ENCODE measurements at places on chromosomes 12 and 14. TPM values are rescaled to one million over a fixed set of nuclear protein-coding genes. Genes with fewer than 3 reads are reported as not detected.
A peak's percentile ranks its signal among the peaks of the same experiment; 100 is the strongest.

GRCh38 chr12:122955156-122955555 lies 11.1 kb downstream of the ABCB9 start:
- no peaks in the 10 kb centered on the region for H3K4me1 ChIP-seq
- H3K36me3 ChIP-seq, result peaks cover 17% of the 10 kb centered on the region
- DNase-seq, result no peak
- no peak overlapping the region for H3K4me3 ChIP-seq

GRCh38 chr12:120397824-120398540 lies 29.0 kb upstream of the MSI1 start:
- no peak overlapping the region for H3K27ac ChIP-seq
- H3K27me3 ChIP-seq, result no peaks in the 10 kb centered on the region
- H3K4me3 ChIP-seq, result no peak overlapping the region
- DNase-seq, result no peak
- H3K4me1 ChIP-seq, result no peaks in the 10 kb centered on the region
- no peaks in the 10 kb centered on the region for H3K36me3 ChIP-seq

GRCh38 chr14:104942586-104942985 lies 17.9 kb downstream of the PLD4 start:
- no peaks in the 10 kb centered on the region for H3K36me3 ChIP-seq
- no peak overlapping the region for H3K4me3 ChIP-seq

- no peak for DNase-seq
- H3K27ac ChIP-seq, result no peak overlapping the region
- no peaks in the 10 kb centered on the region for H3K27me3 ChIP-seq
- no peaks in the 10 kb centered on the region for H3K4me1 ChIP-seq
- no peaks in the 10 kb centered on the region for H3K36me3 ChIP-seq
These were observed 95.1 kb upstream of the NRXN3 start for GRCh38 chr14:78075033-78075432.

DNA sequence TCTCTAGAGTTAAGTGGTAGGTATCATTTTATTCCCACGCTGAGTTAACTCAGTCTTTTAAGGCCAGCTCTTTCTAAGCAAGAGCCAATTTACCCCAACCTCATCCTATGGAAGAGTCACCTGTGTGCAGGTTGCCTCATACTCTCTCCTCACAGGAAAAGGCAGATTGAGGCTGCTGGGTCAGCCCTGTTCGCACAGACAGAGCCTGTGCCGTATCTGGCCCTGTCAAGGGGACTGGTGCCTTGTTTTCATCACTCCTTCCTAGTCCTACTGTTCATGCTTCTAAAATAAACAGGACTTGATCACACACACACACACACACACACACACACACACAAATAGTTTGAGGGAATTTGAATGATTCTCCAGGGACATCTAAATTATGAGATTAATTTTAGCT lies 285.0 kb downstream of the SLC6A15 start:
- H3K27me3 ChIP-seq, result no peaks in the 10 kb centered on the region
- H3K36me3 ChIP-seq, result no peaks in the 10 kb centered on the region
- no peak overlapping the region for H3K27ac ChIP-seq
- no peak for DNase-seq
- no peak overlapping the region for H3K4me3 ChIP-seq

GRCh38 chr14:52175982-52176502 lies 91.5 kb upstream of the PTGDR start:
- H3K27me3 ChIP-seq, result no peaks in the 10 kb centered on the region
- H3K4me1 ChIP-seq, result no peaks in the 10 kb centered on the region
- H3K36me3 ChIP-seq, result no peaks in the 10 kb centered on the region
- no peak overlapping the region for H3K27ac ChIP-seq
- DNase-seq, result no peak

The CCER1 gene
- total RNA-seq, result not detected

DNA sequence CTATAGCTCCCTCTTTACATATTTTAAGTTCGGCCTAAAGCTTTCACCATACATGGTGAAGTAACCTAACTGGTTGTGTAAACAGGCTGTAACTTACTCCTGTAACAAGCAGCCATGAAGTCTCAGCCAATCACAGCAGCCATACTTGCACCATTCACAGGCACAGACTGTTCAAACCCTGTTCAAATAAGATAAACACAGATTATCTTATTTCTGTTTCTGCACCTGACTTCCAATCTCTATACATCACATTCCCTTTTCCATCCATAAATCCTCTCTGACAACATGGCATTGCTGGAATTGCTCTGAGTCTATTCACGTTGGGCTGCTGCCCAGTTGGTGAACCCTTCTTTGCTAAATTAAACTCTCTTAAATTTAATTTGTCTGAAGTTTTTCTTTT lies 34.5 kb upstream of the ARID2 start:
- no peak overlapping the region for H3K27ac ChIP-seq
- H3K27me3 ChIP-seq, result no peaks in the 10 kb centered on the region
- H3K4me1 ChIP-seq, result no peaks in the 10 kb centered on the region
- no peaks in the 10 kb centered on the region for H3K36me3 ChIP-seq
- no peak for DNase-seq

DNA sequence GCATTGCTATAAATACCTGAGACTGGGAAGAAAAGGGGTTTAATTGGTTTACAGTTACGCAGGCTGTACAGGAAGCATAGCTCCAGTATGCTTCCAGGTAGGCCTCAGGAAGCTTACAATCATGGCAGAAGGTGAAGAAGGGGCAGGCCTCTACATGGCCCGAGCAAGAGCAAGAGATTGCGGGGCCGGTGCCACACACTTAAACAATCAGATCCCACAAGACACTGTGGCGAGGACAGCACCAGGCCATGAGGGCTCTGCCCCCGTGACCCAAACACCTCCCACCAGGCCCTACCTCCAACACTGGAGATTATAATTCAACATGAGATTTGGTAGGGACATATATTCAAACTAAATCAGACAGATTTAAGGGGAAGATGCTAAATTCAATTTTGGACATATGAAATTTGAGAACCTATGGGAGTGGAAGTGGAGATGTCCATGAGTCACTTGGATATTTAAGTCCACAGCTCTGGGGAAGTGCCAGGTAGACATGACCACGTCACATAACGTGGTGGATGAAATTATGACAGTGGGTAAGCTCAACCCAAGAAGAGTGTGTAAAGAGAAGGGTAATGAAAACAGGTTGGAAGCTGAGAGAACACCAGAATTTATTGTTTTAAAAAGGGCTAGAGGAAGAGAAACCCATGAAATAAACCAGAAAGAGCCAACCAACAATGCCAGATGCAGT lies 1.5 kb upstream of the LTA4H start:
- H3K4me3 ChIP-seq, result no peak overlapping the region
- peaks cover 26% of the 10 kb centered on the region for H3K4me1 ChIP-seq
- no peak overlapping the region for H3K27ac ChIP-seq
- H3K36me3 ChIP-seq, result no peaks in the 10 kb centered on the region
- DNase-seq, result no peak
- H3K27me3 ChIP-seq, result no peaks in the 10 kb centered on the region

The FBXW8 gene
- 7.0 TPM for total RNA-seq

The BICDL1 gene
- total RNA-seq, result 2.1 TPM

- no peaks in the 10 kb centered on the region for H3K4me1 ChIP-seq
- DNase-seq, result no peak
- no peak overlapping the region for H3K27ac ChIP-seq
- no peaks in the 10 kb centered on the region for H3K36me3 ChIP-seq
These were observed 299.8 kb upstream of the PRKD1 start for GRCh38 chr14:30227436-30227835.

DNA sequence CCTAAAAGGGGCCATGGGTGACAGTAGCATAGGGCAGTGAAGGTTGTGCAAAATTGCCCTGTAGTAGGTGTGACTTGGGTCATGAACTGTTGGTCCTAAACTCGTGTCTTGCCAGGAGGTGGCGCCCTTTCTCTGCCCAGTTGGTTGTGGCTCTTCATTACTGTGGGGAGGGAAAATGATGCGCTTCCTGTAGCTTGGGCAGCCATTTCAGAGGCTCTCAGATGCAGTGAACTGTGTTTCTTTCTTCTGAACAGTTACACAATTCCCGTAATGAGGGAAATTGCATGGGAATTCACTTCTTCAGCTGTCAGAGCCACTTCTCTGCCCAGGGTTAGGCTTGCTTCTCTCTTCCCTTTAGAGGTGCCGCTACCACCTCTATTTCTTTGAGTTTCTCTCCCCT lies 148.1 kb upstream of the NRXN3 start:
- no peak overlapping the region for H3K27ac ChIP-seq
- no peak overlapping the region for H3K4me3 ChIP-seq
- H3K27me3 ChIP-seq, result no peaks in the 10 kb centered on the region
- no peaks in the 10 kb centered on the region for H3K4me1 ChIP-seq
- no peaks in the 10 kb centered on the region for H3K36me3 ChIP-seq
- peak; percentile 36 for DNase-seq

- H3K27ac ChIP-seq, result no peak overlapping the region
- H3K27me3 ChIP-seq, result no peaks in the 10 kb centered on the region
- peak; percentile 7 for DNase-seq
These were observed 17.7 kb downstream of the FAM222A start for GRCh38 chr12:109731231-109731731.

The KHNYN gene
- 33.2 TPM for total RNA-seq

The CEBPE gene
- not detected for total RNA-seq

The NUAK1 gene
- 43.8 TPM for total RNA-seq

DNA sequence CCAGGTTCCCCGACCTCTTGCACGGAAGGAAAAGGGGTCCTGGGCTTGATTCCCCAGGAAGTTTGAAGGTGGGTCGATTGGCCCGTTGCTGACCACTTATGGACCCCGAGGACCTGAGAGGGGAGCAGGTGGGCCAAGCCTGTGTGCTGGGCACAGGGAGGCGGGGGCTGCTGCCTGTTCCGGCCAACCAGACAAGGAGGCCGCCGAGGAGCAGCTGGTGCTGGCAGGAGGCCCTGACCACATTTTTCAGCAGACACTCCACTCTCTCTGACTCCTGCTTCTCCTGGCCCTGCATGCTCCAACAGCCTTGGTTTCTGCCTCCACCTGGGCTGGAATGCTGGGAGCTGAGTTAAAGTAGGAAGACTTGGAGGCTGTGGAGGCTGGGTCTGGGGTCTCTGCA lies 42.8 kb downstream of the NOS1 start:
- no peaks in the 10 kb centered on the region for H3K27me3 ChIP-seq
- H3K27ac ChIP-seq, result no peak overlapping the region
- no peaks in the 10 kb centered on the region for H3K36me3 ChIP-seq

DNA sequence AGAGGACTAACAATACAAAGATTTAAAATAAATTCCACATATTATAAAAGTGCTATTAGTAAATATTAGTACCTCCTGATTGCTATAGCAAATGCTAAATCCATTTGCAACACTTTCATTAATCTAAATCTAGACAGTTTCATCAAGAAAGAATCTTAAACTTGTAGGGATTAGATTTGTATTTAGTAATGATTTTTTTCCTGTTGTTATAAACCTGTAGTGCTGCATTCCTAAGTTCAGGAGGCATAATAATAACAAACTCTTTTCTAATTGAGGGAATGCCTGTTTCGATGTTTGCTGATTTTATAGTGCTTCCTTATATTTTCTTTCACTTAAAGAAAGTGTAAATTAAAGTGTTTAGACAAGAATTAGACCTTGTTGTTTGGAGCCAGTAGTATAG lies 166.1 kb downstream of the FOXA1 start:
- no peak overlapping the region for H3K27ac ChIP-seq
- H3K4me1 ChIP-seq, result no peaks in the 10 kb centered on the region
- DNase-seq, result no peak
- H3K4me3 ChIP-seq, result no peak overlapping the region
- no peaks in the 10 kb centered on the region for H3K36me3 ChIP-seq

- no peak overlapping the region for H3K27ac ChIP-seq
- no peak for DNase-seq
- H3K4me3 ChIP-seq, result no peak overlapping the region
- no peaks in the 10 kb centered on the region for H3K4me1 ChIP-seq
These were observed 269.3 kb downstream of the SNAPC1 start for GRCh38 chr14:62031504-62031903.

DNA sequence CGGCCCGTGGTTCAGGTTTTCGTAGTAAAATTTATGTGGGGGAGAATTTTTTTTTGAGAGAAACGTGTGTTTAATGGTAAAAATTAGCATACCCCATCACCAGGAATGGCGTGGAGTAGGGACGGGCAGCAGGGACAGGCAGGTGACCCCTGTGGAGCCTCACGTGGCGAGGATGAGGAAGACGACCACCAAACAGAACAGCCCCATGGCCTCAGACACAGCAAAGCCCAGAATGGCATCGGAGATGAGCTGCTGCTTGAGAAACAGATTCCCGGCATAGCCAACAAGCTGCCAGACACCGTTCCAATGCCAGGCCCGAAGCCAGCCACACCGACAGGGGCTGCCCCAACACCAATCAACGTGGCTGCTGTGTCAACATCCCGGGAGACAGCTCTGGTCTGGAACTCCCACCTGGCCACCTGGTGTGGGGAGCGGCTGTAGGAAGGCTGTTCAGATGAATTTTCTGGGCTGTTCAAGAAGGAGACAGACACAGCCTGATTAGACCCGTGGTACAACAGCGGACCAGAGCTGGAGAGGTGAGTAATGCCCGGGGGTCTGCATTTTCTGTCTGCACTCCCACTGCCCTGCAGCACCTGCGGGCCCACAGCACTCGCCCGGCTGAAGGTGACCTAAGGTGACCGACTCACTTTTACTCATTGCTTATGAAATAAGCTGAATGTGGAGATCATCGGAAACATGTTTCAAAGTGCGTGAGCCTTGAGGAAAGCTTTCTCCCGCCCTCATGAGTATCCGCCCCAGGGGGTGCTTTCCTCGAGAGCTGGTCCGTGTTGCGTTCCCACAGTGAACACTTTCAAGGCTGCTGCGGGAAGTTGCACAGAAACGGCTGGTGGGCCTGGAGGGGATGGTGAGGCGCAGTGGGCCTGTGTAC lies 10.6 kb downstream of the TMEM121 start:
- no peaks in the 10 kb centered on the region for H3K36me3 ChIP-seq
- peaks cover 7% of the 10 kb centered on the region for H3K27me3 ChIP-seq
- no peak overlapping the region for H3K4me3 ChIP-seq
- no peak overlapping the region for H3K27ac ChIP-seq
- no peak for DNase-seq

The JDP2 gene
- 12.2 TPM for total RNA-seq

DNA sequence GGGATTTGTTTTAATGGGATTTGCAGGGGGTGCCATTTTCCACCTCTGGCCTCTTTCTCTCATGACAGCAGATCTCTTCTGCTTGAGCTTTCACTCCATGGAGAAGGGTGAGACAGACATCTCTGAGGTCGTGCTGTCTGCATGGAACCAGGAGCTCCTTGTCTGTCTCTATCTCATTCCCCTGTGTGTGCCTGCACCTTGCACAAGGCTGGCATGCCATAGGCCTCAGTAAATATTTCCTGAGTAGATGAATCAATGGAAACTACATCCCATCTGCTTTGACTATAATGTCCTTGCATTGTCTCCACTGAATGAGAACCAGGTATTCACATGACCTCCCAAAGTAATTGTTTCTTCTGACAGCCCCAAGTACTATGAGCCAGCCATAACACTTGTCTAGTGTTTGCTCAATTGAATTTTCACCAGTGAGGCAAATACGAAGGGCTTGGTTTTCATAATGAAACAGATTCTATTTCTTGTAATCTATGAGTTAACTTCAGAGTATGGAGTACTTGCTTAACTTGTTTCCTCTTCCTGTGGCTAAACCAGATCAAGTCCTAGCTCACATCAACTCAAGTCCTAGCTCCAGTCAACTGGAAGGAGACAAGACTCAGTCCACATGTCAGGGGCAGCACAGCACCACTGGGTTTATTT lies 32.3 kb downstream of the KCNK13 start:
- no peak overlapping the region for H3K4me3 ChIP-seq
- H3K36me3 ChIP-seq, result no peaks in the 10 kb centered on the region
- H3K4me1 ChIP-seq, result no peaks in the 10 kb centered on the region
- H3K27me3 ChIP-seq, result no peaks in the 10 kb centered on the region
- H3K27ac ChIP-seq, result no peak overlapping the region
